Activated T-cell treated with anti-CD3 and anti-CD28 coated beads, Interleukin-2, amount 50 U/mL, for 48 hours (primary cell): ENCODE measurements at places on chromosomes 6 and 20.

- peak; percentile 72 for DNase-seq
These were observed 174.4 kb upstream of the RIN2 start for GRCh38 chr20:19583532-19584175.

DNA sequence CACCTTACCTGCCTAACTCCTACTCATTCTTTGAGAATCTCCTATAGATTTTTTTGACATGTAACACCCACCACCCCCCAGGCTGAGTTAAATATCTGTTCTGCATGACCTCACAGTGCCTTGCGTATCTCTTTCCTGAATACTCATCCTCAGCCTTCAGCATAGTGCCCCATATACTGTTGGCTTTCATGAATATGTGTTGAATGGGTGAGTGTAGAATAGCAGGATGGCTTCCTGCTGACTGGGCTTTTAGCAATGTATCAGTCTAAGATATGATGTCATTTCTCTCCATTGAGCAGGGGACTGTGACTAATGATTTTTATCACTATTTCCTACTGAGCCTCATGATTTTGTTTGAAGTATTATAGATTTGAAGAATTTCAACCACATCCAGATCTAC, 361.6 kb upstream of the MARCKS start:
- DNase-seq: no peak

- peak; percentile 71 for DNase-seq
These were observed 11.5 kb upstream of the TMC2 start for GRCh38 chr20:2524709-2525506.

DNA sequence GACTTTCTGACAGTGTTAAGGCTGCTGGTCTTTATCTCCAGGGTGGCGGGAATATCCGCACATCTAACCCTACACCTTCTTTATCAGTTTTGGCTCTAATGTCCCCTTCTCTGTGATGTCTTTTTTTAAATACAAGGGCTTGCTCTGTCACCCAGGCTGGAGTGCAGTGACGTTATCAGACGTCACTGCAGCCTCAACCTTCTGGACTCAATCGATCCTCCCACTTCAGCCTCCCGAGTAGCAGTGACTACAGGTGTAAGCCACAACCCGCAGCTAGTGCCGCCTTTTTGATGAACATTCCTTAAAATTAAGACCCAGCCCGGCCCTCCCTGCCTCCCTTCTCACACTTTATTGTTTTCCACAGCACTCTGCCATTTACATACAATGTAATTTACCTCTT, 120.1 kb upstream of the CDH4 start:
- DNase-seq: no peak

DNA sequence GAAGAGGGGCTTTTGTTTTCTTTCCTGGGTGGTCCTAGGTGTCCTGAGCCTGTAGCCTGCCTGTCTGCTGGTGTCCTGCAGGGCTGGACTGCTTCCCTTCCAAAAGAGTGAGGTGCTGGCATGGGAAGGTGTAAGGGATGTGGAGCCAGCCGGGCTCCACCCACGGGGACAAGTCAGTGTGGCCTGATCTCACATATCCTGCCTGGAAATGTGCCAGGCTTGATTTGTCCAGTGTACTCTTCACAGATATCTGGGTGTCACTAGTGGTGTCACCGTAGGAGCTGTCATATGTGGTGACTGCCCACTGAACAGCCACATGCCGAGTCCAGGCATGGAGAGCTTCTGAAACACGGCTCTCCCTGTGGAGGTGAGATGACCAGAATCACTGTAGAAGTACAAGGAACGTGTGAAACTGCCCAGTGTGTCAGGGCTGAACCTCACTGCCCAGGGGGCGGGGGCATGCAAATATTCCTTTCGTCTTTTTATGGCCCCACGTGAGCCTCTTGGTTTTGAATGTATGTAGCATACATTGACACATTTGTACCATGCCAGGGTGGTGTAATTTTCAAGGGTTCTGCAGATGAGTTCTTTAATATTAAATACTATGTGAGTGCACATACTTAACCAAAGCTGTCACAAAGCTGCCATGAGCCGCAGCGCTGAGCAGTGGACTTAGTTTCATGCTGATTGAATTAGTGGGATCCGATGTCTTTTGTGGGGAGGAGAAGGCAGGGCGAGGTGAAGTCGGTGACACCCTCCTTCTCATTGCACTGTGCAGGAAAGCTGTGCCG, 55.8 kb downstream of the CDH4 start:
- DNase-seq: no peak

GRCh38 chr6:123844011-123844410, 40.3 kb downstream of the NKAIN2 start:
- DNase-seq: no peak

DNA sequence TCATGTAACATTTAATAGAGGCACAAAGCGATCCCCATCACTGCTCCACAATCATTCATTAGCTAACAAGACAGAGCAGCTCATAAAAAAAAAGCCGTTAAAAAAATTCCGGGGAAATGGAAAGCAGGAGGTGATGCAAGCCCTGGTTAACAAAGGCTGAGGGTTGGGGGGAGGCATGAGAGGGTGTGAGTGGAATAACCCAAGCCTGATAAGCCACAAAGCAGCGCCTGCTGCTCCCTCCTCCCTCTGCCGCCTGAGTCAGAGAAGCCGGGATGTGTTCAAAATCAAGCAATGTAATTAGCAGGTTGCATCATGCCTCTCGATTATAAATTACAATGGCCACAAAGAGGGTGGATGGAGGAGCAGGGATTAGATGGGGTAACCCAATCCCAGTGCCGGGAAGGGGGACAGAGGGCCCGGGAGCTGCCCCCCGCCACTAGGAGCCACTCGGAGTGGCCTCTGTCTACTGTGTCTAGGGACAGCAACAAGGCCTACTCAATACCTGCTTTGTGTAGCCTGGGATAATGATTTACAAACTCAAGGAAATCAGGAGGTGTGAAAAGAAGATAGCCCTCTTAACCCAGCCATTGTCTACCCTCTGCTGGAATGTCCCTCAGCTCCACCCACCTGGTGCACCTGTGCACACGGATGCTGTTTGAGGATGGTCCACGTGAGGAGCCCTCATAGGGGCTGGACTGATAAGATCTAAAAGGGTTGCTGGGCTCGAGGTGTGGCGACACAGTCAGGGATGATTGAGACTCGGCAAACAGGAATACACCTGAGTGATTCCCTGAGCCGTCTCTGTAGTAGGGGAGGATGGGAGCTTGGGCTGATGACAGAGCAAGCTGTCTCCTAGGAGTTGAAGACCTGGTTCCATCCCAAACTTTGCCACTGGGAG, 156.9 kb downstream of the VEGFA start:
- DNase-seq: no peak

GRCh38 chr6:7594579-7595125, 4.7 kb downstream of the SNRNP48 start:
- DNase-seq: no peak
